Stimulated activated CD8-positive, alpha-beta memory T cell treated with anti-CD3 and anti-CD28 coated beads, Interleukin-4, amount 100 ng/mL, for 4 hours (primary cell): ENCODE measurements at places on chromosomes 2 and 18.

GRCh38 chr18:49098386-49098785, 147.6 kb upstream of the SMAD7 start:
- DNase-seq = no peak

DNA sequence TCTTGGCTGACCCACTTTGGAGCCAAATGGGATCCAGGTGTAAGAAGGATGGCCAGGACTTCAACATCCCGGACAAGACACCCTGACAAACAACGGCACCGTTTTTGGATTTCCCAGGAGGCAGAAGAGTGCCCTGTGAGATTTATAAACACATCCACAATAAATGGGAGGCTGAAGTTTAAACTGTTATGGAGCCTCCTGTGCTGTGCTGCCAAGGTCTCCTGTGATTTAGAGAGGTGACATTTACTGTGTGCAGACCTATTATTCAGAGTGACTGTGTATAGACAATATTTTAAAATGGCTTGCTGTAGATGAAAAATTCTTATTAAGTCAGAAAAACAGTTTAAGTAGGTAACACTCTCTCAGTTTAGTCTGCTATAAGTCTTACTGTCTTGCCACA, 401.5 kb upstream of the ETAA1 start:
- DNase-seq = no peak

DNA sequence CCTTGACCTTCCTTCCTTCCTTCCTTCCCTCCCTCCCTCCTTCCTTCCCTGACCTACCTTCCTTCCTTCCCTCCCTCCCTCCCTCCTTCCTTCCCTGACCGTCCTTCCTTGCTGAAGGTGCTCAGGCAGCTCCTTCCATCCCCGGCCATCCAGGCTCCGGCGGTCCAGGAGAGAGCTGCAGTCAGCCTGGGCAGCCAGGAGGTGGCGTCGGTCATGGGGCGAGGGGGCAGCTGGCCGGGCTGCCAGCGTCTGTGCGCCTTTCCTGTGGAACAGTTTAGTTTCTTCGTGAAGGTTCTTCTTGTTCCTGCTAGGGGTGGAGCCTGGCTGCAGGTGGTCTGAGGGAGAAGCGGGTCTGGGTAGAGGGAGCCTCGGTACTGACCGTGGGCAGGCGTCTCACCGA, 15.7 kb downstream of the GPR35 start:
- DNase-seq = no peak

GRCh38 chr2:134127496-134127895, 126.4 kb upstream of the MGAT5 start:
- DNase-seq = peak; percentile 46
